ENCODE measurements at places on chromosomes 11 and 22.
A peak's percentile ranks its signal among the peaks of the same experiment; 100 is the strongest.

DNA sequence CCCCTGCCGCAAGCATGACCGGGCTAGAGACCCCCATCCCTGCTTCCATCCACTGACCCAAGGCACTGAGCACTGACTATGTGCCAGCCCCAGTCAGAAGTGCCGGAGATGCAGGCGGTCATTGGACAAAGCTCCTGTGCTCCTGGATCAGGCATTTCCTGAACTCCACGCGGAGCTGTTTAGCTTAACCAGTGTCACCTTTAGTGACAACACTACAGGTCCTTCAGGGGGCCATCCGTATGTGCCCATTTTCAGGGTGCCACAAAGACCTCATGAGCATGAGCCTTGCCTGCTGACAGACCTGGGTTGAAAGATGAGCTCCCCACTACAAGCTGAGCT lies 63.0 kb upstream of the FGF3 start:
- DNase-seq, result no peak

DNA sequence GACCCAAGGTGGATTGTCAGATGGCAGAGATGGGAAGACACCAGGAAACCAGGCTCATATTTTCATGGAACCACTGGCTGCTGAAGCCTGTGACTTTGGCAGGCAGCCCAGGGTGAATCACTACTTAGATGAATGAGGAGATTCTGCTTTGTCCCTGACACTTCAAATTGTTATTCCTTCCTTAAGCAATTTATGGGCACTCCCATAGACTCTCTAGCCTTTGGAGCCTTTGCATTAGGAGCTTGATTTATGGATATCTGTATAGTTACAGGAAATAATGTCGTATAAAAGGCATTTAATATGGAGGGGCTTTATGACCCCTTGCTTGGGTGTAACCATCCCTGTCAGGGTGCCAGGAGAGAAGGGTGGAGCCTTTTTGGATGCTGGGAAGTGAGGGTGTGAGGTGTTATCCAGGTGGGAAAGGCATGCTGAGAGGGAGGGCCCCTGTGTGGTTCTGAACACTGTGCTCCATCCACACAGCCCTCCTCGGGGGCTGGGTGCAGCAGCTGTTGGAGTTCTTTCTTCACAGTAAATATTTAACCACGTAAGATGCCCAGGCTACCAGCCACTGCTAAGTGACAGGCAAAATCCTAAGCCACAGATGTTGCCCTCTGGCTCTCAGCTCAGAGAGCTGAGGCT lies 35.3 kb downstream of the IL18 start:
- DNase-seq, result peak; percentile 90

GRCh38 chr11:106644824-106645223 lies 373.5 kb downstream of the GUCY1A2 start:
- peak; percentile 55 for DNase-seq

GRCh38 chr22:23000657-23001347 lies 69.5 kb upstream of the GNAZ start:
- DNase-seq, result no peak

GRCh38 chr11:1228921-1229451 lies 6.1 kb downstream of the MUC5B start:
- no peak for DNase-seq

- peak; percentile 53 for DNase-seq
Measured at GRCh38 chr11:21514316-21514715, 678.6 kb upstream of the ANO5 start.

DNA sequence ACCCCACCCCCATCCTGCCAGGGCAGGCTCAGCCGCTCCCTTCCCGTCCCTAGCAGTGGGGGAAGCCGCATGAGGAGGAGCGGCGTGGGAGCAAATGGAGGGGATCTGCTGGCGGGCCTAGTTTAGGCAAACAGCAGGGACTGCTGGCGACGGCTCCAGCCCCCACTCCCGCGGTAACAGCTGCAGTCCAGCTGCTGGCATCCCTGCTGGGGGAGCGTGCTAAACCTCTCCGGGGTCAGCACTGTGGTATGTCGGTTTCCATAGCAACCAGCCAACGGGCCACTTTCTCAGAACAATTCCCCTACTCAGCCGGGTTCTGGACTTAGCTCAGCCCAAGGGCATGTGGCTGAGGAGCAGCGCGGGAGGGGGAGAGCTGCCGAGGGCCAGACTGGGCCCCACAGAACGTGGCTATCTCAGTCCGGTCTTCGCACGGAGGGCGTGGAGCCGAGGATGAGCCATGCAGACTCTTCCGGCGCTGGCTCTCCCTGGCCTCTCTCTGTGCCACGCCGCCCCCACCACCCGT lies 98.8 kb downstream of the PKNOX2 start:
- peak; percentile 64 for DNase-seq

DNA sequence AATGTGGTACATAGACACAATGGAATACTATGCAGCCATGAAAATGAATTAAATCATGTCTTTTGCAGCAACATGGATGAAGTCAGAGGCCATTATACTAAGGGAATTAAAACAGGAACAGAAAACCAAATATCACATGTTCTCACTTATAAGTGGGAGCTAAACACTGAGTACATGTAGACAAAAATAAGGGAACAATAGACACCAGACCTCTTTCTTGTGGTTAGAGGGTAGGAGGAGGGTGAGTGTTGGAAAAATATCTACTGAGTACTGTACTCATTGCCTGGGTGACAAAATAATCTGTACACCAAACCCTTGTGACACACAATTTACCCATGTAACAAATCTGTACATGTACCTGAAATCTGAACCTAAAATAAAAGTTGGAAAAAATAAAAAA lies 59.1 kb upstream of the ANO5 start:
- no peak for DNase-seq

DNA sequence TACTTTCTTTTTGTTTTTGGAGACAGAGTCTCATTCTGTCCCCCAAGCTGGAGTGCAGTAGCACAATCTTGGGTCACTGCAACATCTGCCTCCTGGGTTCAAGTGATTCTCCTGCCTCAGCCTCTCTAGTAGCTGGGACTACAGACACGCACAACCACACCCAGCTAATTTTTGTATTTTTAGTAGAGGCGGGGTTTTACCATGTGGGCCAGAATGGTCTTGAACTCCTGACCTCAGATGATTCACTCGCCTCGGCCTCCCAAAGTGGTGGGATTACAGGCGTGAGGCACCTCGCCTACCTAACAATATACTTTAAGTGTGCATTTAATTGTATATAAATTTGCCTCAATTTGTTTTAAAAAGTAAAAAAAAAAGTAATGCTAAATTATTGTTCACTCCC lies 38.4 kb downstream of the GRK3 start:
- no peak for DNase-seq

DNA sequence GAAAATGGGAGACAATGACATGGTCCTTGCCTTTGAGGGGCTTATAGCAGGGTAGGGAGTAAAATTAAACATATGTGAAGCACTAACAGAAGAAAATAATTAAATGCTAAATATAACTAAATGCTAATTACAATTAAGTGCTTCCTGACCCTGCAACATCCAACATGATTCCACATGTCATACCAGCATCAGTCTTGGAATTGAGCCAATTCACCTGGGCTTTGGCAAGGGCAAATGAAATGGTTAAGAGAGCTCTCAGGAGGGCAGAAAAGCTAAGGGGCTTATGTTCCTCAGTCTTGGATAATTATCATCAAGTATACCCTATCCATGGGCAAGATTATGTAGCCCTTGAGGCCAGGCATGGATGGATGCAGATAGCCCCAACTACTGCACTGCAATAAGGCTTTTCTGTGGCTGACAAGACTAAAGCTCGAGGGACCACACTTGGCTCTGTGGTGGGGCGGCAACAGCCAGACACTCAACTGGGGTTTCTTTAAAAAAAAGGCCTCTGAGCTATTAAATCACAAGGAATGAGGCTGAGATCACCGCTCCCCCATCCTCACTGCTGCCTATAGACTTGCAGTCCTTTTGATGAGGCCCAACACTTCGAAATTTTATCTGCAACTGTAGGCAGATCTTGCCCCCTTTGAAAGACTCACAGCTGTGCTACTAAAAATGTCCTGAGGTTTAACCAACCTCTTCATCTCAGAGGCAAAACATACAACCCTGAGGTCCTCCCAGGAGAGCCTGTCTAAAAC lies 39.0 kb downstream of the IL18BP start:
- DNase-seq, result no peak

DNA sequence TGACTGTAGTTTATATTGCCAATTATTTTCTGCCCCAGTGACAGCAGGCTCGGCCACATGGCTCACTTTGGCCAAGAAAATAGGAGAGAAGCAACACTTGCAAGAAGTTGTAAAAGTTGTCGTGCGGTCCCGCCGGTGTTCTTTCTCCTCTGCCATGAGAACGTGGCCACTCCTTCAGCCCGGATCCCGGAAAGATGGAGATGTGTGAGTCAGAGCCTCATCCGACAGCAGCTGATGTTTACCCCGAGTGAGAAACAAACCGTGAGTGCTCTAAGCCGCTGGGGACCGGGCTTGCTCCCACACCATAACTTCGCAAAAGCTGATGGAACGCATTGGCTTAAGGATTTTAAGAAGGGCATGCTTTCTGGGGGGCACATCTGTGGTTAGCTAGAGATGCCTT lies 157.0 kb downstream of the CACNA1I start:
- no peak for DNase-seq

- peak; percentile 16 for DNase-seq
Measured at GRCh38 chr11:69801513-69802335, 17.5 kb downstream of the FGF3 start.

GRCh38 chr11:122031813-122032212 lies 84.2 kb downstream of the BLID start:
- DNase-seq, result no peak

DNA sequence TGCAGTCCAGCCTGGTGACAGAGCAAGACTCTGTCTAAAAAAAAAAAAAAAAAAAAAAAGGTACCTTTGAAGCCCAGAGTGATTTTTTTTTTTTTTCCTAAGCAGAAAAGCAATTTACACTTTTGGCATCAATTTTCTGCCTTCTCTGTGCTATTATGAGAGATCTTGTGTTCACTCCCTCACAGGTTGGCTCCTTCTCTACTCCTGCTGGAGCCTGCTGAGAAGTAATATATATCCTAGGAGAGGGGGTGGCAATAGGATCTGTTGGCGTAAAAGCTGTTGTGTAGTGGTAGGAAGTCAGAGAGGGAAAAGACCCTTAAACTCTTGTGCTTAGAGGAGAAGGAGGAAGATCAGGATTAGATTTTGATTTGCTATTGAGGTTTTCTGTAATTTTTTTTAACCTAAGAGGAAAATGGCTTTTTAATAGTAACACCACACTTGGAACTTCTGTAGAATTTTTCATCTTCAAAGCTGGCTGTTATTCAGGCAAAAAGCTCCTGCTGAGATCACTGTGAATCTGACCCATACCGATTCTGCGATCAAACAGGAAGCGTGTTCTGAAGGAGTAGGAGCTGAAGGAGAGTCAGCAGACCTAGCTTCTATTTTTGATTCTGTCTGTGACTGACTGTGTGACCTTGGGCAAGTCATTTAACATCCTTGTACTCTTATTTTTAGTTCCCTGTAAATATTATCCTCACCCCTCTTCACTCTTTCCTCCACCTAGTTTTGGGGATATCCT lies 77.7 kb downstream of the TRIM44 start:
- DNase-seq, result no peak

Data from kidney tubule cell (primary cell).